Activated CD8-positive, alpha-beta memory T cell treated with anti-CD3 and anti-CD28 coated beads for 1 hour (primary cell): ENCODE measurements at places on chromosomes 6 and 20.

- no peak for DNase-seq
Measured at GRCh38 chr20:44455126-44455525, 20.5 kb upstream of the TTPAL start.

DNA sequence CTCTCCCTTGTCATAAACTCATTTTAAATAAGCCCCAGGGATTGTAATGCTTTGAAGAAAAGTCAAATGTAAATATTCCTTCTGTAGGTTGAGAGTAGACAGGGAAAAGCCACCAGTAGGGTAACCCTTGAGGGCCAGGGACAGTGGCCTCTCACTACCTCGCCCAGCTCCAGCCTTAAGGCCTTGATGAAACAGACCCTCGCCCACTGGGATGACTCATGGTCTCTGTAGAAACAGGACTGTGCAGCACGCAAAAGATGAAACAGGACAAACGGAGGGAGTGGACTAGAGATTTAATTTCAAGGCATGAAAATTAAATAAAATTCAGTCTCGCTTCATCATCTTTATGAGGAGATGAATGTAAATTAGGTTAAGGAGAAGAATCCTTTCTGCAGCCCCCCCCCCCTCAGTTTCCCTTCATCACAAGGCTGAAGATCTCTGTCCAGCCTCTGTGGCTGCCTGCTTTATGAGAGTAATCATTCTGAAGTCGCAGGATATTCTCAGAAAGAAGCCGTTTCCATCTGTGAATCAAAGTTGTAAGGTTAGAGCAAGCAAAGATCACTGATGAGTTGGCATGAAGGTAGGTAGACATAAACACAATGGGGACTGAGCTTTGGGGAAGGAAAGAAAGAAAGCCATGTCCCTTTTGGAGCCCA, 60.4 kb downstream of the TMEM200A start:
- no peak for DNase-seq

DNA sequence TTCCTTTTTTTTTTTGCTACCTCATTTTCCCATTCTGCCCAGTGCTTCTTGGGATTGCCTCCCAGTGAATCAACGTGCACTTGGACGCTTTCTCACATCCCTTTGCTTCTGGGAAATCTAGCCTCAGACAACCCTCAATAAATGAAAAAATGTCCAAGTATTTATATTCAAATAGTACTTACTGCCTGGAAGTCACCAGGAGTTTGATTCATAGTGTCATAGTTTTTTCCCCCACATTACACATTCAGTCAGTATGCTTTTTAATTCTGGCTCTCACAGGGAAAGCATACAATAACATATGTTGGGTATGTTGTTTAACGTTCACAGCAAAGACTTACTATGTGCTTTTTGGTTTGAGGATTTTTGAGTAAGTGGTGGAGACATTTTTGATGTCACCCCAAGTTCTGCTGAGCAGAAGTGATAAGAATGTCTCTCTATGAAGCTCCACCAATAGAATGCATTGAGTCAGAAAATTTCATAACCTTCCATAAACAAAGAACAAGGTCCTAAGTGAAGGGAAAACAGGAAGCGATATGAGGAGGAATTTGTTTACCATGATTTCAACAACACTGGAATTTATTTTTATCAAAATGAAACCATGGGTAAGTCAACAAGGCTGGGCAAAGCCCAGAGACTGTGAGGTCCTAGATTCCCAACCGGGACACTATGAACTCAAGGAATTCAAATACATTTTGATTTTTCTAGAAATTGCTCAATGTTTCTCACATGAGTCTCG, 301.2 kb upstream of the BMP2 start:
- no peak for DNase-seq

DNA sequence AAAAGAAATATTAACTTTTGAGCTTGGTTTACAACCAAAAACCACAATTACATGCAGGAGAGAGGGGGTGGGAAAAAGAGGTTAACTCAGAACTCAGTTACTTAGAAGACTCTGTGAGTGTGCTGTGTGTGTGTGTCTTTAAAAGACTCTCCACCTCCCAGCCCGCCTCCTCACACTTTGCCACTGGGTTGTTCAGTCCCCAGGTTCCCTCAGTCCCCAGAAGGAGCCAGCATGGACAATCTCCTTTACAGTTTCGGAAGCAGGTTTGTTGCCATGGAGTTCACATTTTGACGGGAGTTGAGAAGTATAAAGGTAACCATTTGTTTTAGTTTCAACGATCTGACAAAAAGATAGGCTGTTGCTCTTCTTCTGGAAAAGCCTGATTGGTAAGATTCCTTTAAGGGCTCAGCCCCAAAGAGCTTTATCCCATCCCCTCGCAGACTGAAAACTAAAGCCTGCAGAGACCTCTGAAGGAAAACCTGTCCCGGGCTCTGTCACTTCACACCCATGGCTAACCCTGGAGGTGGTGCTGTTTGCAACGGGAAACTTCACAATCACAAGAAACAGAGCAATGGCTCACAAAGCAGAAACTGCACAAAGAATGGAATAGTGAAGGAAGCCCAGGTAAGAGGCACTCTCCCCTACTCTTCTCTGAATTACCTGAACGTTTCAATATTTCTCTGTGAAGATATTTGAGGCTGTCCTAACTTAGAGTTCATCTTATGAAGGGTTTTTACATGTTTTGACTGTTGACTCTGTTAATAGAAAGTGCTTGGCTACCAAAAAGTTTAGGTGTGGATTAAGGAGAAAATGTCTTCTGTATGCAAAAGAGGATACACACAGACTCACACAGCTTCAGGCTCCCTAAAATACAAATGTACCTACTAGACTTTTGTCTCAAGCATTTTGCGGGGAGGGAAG, at the start of gene SPTLC3:
TSS of gene SPTLC3 (plus strand) at position 212 of the 921 bp plus-strand sequence. CDS start at position 508, 296 bp downstream.
- no peak for DNase-seq

GRCh38 chr20:33014336-33015113, 7.0 kb downstream of the BPIFB2 start:
- no peak for DNase-seq

GRCh38 chr20:17334932-17335331, 108.1 kb downstream of the PCSK2 start:
- DNase-seq = no peak

DNA sequence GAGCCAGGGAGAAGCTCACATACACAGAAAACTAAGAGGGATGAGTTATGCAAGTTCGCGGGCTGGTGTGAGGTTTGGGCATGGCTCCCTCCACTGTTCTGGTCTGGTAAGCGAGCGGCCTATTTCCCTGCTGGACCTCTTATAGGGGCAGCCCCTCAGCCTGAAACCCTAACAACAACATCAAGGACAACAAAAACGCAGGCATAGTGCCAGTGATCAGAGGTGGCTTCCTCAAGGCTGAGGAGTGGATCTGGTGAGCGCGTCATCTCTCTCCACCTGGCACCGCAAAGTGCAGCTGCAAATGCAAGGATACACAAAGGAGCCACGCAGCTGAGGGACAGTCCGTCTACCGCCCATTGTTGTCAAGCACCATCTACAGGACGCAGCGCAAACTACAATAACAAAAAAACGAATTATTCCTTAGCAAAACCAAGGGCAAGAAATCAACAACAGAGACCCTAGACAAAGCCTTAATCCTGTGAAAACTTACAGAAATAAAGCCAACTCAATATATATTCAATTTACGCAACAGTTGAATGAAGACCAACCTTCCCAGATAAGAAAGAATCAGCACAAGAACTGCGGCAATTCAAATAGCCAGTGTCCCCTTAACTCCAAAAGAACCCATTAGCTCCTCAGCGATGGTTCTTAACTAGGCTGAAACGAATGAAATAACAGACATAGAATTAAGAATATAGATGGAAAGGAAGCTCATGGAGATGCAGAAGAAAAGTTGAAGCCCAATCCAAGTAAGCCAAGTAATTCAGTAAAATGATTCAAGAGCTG, 9.2 kb upstream of the DEFB110 start:
- no peak for DNase-seq

GRCh38 chr6:106847116-106847515, 127.4 kb downstream of the CD24 start:
- no peak for DNase-seq

GRCh38 chr6:143068001-143068400, 7.3 kb downstream of the AIG1 start:
- no peak for DNase-seq

DNA sequence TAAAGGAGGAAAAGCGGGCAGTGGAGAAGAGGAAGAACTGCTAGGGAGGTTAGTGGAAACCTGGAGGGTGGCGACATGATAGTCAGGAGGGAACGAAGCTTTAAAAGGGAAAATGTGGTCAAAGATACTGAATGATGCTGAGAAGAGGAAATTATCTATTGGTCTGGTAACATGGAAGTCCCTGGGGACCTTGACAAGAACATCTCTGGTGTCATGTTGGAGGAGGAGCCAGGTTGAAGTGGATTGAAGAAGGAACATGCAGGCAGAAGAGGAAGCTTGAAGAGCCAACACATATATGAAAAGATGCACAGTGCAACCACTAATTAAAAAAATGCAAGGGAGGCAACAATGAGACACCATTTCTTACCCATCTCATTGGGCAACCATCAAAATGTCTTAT, 251.9 kb upstream of the RNF24 start:
- no peak for DNase-seq

DNA sequence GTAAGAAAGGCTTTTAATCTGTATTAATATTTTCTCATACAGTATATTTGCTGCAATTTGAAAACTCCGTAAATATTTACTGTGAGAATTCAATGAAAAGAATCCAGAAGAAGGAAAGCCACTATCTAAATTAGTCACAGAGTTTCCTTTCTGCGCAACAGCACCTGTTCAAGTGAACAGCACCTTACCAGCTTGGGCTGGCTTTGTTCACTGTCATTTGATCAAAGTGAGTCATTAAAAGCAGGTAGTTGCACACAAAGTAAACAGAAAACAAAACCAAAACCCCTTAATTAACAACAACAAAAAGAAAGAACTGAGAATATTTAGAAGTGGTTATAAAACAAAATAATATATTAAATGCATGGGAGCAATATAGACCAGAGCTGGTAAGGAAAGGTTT, 12.8 kb downstream of the SMLR1 start:
- no peak for DNase-seq

GRCh38 chr6:2718334-2719092, 32.2 kb downstream of the MYLK4 start:
- DNase-seq = no peak

- DNase-seq = peak; percentile 7
Measured at GRCh38 chr6:159174263-159174969, 5.2 kb downstream of the FNDC1 start.

DNA sequence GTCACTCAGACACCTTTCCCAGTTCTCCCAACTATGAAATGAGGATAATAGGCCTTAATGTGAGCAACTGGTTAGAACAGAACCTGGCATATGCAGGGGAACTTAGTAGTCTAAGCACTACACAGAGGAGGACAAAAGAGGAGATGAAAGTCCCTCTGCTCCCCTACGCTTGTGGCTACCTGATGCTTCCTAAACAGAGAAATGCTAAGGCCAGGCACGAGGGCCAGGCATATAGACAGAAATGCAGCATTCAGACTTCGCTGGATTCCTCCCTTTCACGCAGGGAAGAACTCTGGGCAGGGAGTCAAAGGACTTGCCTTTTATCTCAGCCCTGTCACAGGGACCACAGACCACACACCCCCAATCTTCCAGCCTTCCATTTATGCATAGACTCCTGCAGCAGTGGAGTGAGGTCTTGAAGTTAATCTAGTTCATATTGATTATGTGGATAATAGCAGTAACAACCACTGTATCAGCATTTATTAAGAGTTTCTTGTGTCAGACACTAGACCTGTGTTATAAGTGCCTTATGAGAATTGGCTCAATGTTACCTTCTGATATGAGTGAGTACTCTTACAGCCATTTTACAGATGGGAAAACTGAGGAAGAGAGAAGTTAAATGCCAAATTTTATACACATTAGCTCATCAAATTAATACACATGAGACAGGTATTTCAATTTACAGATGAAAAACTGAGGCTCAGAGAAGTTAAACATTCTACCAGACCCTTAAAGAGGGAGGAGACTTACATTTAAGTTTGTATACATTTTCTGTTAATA, 27.0 kb upstream of the TRAF3IP2 start:
- no peak for DNase-seq

DNA sequence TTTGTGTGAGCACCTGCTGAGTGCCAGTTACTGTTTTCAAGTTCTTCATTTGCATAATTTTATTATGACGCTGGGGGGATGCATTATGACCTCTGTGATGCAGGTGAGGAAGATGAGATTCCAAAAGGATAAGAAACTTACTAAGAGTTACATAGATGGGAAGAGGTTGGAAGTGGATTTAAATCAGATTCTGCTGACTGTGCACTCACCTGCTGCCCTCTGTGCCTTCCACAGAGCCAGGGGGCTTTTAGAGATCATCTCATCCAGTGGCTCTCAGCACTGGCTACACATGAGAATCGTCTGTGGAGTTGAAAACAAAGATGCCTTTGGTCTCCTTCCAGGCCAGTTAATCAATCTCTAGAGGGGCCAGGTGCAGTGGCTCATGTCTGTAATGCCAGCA, 47.9 kb downstream of the TIAM2 start:
- DNase-seq = no peak

DNA sequence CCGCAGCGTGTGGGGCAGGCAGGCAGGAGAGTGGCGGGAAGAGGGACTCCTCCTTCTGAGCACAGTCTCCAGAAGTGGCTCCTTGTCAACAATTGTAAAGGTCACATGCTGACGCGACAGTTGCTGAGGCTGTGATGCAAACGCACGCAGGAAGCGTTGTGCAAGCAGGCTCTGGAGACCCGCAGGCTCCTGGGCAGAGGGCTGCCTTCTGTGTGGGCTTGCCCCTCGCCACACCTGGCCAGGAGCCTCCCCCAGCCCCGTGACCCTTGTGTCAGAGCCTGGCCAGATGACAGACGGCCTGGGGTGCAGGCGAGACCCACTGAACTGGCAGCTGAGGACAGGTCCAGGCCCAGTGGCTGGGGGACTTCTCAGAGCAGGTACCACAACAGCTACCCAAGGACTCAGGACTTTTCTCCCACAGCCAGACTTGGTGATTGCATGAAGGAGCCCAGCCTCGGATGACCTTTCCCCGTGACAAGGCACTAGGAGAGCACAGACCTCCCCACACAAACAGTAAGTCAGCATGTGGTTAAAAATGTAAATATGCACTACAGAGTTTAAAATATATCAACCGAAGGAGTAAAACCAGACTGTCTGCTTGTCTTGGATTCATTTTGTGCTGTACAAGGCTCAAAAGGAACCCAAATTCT, 222.1 kb upstream of the RREB1 start:
- no peak for DNase-seq

GRCh38 chr6:143465546-143465945, 14.9 kb downstream of the PEX3 start:
- DNase-seq = no peak

DNA sequence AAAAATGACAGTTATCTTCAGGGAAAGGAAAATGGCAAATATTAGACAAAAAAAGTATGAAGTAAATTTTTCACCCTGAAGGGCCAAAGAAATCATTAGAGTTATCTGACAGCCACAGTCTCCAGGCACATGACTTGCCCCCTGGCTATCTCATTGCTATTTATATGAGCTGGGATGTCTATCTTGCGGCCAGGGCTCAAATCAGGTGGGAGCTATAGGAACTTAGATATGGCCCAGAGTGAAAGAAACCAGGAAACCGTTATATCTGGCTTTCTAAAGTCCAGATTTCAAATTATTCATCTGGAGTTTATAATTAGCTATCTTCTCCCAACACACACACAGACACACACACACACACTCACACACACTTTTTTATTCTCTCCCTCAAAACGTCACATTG, 135.3 kb upstream of the EEF1E1 start:
- DNase-seq = no peak
